ENCODE measurements at places on chromosomes 6 and 20.

GRCh38 chr6:112801468-112802080 is 454.4 kb downstream of the RFPL4B start:
- DNase-seq, result no peak

GRCh38 chr6:56999049-56999448 is 44.1 kb downstream of the BEND6 start:
- DNase-seq, result no peak

DNA sequence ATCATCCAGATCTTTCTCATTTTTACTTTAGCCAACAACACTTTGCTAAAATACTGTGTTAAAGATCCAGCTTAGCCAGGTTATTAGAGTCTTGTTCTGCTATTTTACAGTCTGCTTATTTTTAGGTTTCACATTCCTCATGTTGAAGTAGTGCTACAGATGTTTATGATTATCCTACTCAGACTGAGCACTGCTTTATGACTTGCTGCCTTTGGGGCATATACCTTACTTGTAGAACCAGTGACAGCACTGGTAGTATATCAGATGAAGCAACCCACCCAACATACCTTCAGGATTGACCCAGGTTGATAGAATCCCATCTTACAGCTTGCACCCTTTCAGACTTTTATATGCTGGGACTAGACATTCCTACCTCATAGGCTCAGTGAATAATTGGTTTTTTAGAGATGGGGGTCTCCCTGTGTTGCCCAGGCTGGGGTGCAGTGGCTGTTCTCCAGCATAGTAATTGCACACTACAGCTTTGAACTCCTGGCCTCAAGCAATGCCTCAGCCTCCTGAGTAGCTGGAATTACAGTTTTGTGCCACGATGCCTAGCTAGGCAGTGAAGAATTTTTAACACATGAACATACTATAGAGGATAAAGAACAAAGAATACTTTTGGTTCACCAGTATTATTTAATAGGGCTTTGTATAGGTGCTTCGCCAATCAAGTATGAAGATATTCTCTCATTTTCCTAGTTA is 63.8 kb upstream of the DYNLRB1 start:
- DNase-seq, result no peak

- DNase-seq, result no peak
Observed at GRCh38 chr20:12984069-12984765, 24.6 kb upstream of the SPTLC3 start.

DNA sequence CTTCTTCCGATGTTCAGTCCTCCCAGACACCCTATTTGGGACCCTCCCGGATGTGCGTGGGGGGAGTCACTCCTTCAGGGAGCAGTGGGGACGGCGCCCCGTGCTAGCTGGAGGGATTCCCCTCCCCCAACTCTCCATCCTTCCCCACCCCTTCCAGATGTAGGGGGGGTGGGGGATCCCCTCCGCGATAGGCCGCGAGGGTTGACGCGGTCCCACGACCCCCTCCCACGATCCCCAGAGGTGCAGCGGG is 548 bp downstream of the GNL1 start:
- no peak for DNase-seq

- DNase-seq, result peak; percentile 34
Observed at GRCh38 chr6:85669735-85670194, 27.1 kb upstream of the SYNCRIP start.

DNA sequence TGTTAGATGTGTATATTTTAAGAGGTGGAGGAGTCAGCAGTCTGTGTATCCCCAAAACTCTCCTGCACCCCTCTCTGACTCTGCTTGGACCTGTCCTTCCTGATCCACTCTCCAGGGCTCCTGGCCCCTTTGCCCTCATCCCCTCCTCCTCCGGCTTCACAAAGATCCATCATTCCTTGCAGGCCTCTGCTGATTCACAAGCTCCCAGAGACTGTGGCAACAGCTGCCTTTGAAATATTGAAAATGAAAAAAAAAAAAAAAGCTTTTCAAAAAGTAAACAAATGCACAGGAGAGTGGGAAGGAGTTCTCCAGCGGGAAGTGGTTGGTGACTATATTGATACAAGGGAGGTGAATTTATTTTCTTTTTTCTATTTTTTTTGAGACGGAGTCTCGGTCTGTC is 330.2 kb upstream of the SULF2 start:
- DNase-seq, result no peak

- peak; percentile 62 for DNase-seq
Observed at GRCh38 chr20:45987108-45987780, 15.2 kb upstream of the ZNF335 start.

- no peak for DNase-seq
Observed at GRCh38 chr20:63082308-63082938, 75.7 kb upstream of the BHLHE23 start.

DNA sequence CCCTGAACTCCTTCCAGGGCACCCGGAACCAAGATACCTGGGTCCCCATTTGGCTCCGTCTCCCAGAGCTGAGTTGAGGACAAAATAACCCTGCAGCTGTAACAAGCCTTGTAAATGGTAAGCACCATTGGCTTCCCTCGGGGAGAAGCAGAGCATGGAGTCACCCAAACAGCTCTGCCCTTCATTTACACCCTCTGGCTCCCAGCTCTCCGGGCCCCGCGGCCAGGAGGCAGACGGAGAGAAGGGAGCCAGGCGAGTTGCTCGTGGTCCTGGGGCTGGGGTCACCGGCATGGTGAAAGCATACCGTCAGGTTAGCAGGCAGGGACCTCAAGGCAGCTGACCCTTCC is 2.1 kb downstream of the TFEB start:
- peak; percentile 79 for DNase-seq

DNA sequence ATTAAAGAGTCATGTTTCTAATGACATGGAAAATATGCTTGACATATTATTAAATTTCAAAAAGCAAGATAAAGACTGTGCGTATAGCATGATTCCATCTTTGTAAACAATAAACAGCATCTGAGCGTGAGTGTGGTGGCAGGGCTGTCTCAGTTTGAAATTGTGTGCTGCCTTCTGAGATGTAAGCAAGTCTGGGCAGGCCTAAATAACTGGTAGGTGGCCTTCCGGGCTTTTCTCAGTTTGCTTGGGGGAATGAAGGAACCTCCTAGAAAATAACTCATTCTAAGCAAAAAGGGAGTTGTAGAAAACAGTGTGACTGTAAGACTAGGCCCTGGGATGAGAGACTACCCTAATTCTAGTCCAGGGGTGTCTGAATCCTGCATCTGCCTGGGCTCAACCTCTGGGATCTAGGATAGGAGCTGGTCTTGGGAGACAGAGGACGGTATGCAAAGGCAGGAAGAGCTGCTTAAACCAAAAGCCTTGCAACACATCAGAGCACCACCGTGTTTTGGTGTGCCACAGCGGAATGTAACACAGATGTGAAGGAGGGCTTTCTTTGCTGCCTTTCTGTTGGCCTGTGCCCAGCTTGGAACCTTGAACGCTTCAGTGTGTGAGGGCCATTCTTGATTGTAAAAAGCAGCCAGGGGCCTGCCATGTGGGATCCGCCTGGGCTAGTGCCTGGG is 63.5 kb upstream of the L3MBTL3 start:
- no peak for DNase-seq

DNA sequence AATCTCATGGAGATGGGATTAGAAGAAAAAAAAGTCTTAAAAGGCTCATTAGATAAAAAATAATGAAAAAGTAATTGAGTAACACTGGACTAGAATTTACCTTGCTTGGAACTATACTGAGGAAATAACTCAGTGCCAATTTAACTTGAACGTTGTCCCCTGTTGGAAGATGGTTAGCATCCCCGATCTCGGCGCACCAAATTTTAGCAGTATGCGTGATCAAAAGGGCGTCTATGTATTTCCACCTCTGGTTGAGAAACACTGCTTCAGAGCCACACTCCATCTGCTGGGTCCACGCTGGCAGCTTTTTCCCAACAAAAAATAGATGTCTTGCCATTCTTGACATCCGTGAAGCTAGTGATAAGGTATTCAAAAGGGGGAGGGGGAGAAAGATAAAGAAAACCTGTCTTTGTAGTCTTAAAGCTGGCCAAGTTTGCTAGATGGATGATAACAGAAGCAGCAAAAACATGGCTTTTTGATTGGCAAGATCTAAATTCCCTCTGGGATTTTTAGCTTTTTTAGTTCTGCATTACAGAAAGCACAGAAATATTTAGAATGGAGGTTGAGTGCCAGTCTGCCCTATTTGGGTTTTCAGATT is 6.4 kb downstream of the HINT3 start:
- no peak for DNase-seq

DNA sequence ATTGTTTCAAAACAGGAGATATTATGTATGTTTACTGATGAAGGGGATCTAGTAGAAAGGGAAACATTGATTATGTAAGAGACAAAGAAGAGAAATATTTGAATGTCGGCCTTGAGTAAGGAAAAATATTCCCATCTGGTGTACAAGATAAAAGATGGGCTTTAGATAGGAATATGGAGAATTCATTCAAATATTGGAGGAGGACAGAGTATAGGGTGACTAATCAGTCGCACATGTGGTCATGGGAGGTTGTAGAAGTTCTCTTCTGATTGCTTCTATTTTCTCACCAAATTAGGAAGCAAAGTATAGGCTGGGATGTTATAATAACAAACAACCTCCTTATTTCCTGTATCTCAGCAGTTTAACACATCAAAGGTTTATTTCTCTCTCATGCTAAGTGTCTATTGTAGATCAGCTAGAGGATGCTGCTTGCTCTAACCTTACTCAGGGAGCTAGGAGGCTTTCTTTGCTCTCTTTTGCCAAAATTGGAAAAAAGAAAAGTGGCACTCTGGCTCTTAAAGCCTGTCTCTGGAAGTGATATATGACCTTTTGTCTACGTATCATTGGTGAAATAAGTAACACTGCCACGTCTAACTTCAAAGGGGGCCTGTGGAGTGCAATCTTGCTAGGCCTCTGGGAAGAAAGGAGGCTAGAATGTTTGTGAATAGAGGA is 1.2 kb upstream of the HDDC2 start:
- DNase-seq, result no peak

DNA sequence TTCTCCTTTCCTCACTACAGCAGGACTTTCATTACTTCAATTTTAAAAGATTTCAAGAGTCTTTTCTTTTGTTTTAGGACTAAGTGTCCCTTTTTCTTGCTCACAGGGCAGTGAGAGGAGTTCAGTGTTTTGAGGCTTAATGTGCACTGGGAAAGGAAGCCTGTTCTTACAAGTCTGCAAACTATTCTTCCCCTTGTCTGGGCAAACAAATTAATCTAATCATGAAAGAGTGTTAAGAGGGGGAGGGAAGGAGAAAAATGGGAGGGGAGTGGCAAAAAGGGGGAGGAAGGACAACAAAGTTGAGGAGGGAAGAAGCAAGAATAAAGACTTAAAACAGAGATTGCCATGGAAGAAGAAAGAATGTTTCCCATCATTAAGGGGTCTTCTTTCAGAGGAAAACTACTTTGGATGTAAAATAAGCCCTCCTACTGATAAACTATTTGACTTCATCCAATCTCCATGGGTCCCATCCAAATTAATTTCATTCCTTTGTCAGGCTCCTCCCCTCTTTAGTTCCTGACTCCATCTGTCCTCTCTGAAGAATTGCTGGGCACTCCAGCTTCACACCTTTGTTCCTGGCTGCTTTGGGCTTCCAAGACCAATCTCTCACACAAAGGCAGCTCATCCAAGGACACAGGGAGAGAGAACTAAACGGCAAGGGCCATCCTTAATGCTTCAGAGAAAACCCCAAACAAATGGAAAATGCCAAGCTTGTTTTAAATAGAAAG is 244.5 kb downstream of the TPBG start:
- DNase-seq, result peak; percentile 76

DNA sequence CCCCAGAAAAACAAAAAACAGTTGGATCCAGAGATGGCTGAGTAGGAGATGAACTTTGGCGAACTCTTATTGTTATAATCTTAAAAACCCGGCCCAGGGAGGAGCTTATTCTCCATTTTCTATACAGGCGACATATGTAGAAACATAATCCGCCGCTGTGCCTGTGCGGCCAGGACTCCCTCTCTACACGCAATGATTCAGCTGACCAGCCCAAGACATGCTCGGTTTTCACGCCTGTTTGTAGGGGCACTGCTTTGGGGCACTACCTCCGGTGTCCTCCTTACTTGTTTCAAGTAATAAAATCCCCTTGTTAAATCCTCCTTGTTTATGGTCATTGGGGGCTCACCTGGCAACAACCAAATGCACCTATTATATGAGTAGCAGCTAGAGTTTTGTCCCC is 89.9 kb downstream of the SEL1L2 start:
- DNase-seq, result no peak

DNA sequence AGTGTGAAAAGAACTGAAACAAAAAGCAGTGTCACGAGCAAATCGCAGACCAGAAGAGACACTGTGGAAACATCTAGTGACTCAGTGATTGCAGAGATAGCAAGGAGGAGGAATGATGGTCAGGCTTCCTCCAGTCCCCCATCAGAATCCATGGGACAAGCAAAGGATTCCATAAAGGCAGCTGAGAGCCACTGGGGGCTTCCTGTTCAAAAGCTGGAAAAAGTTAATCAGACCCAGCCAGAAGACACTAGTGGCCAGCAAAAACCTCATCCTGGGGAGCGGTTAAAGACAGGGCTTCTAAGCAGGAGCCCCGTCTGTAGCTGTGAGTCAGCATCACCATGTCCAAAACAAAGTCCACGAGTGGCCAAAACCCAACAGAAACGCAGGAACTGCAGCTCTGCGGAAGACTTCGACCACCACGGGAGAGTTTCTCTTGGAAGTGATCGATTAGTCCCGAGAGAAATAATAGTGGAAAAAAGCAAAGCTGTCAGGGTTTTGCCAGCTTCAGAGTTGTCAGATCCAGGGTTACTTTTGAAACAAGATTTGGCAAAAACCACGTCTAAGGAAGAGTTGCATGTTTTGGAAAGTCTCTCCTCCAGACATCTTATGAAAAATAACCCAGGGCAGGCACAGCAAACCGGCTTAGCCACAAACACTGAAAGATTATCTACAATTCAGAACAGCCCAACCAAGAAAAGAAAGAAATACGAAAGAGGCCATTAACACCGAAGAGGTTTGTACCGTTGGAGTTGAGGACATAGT is 51.0 kb downstream of the JAG1 start:
- DNase-seq, result no peak

DNA sequence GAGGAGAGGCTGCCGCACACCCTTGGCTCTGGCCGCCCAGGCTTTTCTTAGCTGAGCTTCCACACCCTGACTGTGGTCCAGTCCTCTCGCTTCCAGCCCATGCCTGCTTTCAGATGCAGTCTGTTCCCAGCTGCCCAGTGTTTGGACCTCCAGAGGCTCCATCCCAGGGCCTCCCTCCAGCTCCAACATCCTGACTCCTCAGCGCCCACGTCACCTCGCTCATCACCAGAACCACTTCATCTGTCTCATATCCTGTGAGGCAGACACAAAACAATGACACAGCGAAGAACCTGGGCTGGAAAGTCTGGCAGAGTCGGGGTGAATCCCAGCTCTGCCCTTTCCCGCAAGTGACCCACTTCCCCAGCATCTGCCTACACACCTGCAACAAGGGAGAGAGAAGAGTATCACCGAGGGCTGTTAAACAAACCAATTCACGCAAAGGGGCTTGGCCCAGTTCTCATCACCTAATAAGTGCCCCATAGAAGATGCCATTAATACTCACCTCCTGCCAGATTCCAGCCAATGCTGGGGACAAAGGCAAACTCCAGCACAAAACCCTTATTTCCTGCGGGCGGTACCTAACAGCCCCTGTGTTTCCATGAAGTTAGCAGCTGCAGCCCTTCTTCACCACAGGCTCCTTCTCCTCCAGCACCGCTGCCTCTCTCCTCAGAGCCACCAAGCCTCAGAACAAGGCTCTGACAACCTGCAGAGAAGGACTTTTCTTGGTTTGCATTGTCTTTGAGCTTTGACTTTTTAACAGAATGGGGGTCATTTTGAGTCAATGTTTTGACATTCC is 133.4 kb upstream of the CDH4 start:
- DNase-seq, result no peak

- DNase-seq, result no peak
Observed at GRCh38 chr6:6760002-6760401, 171.5 kb downstream of the LY86 start.
